ENCODE measurements at places on chromosomes 7 and 10.

DNA sequence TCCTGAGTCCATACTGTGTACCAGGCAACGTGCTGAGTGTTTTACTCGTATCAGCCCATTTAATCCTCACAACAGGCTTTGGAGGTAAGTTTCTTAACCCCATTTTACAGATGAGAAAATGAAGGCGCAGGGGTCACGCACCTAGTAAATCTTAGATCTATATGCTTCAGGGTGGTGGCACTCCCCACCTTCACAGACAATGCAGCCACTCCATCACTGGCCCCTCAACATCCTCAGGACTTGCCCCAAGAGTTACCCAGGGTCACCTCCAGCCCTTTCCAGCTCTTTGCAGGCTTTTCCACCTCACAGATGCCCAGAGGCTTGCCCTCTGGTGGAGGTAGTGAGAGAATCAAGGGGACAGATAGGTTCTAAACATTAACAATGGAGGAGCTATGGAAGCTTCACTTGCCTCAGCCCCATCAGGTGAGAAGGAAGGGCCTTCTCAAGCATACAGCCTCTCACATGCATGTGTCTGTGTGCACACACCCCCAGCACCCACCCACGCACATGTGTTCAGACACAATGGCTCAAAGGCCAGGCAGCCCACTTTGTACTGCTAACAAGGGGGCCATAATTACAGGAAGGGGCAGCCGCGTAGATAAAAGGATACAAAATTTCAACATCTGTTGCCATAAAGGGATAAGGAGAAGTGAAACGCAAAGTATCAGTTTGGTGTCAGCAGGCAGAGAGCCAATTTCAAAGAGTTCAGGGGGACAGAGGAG, 29.1 kb downstream of the DPCD start:
- DNase-seq = no peak

DNA sequence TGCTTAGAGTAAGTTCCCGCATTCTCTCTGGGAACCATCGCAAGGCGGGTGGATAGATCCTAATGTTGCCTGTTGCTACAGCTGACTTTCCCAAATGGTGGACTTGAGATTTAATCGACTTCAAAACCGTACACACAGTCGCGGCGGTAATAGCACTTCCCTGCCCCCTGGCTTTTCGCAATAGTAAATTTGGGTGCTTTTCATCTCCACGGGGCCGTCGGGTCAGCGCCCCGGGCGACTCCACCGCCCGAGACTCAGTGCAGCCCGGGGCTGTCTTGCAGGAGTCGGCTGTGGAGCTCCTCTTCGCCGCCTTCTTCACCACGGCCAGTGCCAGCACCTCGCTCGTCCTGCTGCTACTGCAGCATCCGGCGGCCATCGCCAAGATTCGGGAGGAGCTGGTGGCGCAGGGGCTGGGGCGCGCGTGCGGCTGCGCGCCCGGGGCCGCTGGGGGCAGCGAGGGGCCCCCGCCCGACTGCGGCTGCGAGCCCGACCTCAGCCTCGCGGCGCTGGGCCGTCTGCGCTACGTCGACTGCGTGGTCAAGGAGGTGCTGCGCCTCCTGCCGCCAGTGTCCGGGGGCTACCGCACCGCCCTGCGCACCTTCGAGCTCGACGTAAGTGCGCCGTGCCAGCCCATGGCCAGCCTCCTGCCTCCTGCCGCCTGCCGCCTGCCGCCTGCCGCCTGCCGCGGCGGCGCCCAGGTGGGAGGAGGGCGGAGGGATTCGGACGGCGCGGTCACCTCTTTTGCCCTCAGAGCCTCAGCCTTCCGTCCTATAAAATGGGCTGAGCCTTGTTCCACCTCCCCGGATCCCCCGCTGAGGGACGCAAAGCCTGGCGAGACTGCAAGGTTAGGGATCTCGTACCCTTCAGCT, 5.3 kb downstream of the CYP26C1 start:
- no peak for DNase-seq

- DNase-seq = peak; percentile 5
Observed at GRCh38 chr7:85529201-85529600, 342.3 kb upstream of the SEMA3D start.

DNA sequence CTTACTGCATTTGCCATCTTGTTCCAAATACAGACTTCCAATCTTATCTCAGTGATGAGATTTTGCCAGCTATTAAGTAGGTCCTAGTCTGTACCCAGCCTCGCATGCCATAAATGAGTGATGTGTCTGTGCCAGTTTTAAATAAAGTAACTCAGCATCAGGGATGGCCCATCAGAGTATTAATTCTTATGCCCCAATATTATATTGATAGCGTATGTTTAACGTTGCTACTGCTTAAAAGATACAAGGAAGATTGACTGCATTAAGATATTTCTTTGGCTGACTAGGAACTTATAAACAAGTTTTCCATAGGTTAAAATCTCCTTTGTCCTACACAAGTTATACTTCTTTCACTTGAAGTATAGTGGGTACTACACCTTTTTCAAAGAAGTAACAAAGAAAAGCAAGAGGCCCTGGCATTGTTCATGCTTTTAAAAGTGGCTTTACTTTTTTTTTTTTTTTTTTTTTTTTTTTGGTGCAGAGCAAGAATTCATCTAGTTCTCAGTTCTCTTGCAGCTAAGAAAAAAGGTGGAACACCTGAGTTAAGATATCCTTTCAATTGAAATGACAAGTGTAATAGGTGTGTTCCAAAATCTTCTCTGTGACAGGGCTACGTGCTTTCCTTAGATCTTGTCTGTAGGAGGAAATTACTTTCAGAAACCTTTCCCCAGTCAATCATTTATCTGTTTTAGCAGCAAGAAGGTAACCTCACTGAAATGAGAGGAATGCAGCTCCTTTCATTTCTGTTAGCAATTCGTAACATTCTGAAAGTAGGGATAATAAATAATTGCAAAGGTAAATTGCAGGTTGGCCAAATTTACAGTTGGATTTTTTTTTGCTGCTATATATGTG, 245.0 kb downstream of the CELF2 start:
- DNase-seq = no peak

GRCh38 chr10:48406204-48406603, 99.7 kb downstream of the MAPK8 start:
- DNase-seq = peak; percentile 18

- peak; percentile 93 for DNase-seq
Observed at GRCh38 chr7:45136106-45137060, 21.2 kb upstream of the RAMP3 start.

DNA sequence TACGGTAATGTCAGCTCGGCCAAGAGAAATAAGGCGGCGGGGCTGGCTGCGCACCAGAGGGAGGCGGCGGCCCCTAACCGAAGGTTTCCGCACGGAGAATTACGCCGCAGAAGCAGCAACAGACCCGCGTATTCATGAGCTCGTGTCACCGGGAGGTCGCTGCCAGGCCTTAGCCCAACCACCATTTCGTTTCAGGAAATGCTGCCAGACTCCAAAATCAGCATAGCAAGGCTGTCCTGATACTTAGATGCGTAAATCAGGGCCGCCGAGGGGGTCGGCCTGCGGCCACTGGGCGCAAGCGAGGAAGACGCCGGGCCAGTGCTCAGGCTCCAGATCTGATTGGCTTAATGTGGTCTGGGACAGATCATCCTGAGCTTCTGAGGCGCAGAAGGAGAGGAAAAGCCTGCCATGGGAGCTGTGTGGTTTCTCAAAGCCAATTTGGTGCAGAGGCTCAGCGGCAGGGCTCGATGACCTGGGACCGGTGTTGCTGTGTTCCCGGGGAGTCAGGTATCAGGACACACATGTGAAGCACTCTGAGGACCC, 247.9 kb downstream of the BAMBI start:
- no peak for DNase-seq

- DNase-seq = no peak
Observed at GRCh38 chr10:49627644-49628247, 13.9 kb downstream of the CHAT start.

- no peak for DNase-seq
Observed at GRCh38 chr7:93758631-93759030, 131.9 kb downstream of the TFPI2 start.

- no peak for DNase-seq
Observed at GRCh38 chr7:17846935-17847334, 93.4 kb downstream of the SNX13 start.

DNA sequence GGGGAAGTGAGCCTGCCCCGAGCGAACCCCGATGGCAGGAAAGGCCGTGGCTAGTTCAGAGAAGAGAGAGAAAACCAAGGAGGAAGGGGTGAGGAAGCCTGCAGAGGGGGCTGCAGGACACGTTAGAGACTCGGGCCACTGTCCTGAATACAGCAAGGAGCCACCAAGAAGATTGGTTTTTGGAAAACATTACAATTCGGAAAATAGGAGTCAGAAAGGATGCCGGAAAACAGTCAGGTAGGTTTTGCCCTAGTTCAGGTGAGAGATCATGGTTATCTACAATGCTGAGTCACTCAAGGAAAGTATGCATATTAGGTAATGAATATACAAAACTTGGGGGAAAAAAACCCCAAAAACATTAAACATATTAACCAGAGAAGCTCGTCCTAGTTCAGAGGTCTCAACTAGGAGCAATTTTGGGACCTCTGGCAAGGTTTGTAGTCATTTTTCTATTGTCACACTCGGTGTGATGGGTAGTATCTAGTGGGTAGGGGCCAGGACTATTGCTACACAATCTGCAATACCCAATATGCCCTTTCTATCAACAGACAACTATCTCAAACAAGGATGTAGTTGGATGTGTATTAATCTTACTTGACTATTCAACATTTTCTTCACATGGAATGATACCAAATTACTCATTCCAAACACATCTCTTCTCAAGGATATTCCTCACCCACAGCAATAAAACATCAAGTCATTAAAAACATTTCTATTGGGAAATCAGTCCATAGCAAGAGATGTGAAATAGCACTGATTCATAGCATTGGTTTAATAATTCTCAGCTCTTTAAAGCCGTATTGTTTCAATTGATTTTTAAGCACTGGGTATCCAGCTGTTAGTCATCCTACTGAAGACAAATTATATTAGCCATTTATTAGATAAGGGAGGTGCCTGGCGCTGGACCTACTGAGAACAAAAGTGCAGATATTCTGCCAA, 74.4 kb upstream of the RSU1 start:
- peak; percentile 77 for DNase-seq

GRCh38 chr10:34432589-34432988, 382.5 kb downstream of the PARD3 start:
- DNase-seq = no peak

- peak; percentile 53 for DNase-seq
Observed at GRCh38 chr7:155412416-155413253, 45.3 kb upstream of the EN2 start.

- peak; percentile 65 for DNase-seq
Observed at GRCh38 chr10:28939281-28940157, 262.2 kb downstream of the BAMBI start.

All from AG08395 (cell line).